ENCODE measurements at places on chromosomes 2 and 18.
A peak's percentile ranks its signal among the peaks of the same experiment; 100 is the strongest.

- DNase-seq: no peak
These were observed 218.4 kb downstream of the ANAPC1 start for GRCh38 chr2:111665551-111666116.

GRCh38 chr2:151575338-151575737 lies 158.9 kb downstream of the NEB start:
- peak; percentile 17 for DNase-seq

- peak; percentile 81 for DNase-seq
These were observed 1668.7 kb downstream of the SUCLG1 start for GRCh38 chr2:82790206-82791021.

- DNase-seq: no peak
These were observed 119.2 kb downstream of the BABAM2 start for GRCh38 chr2:28009732-28010131.

DNA sequence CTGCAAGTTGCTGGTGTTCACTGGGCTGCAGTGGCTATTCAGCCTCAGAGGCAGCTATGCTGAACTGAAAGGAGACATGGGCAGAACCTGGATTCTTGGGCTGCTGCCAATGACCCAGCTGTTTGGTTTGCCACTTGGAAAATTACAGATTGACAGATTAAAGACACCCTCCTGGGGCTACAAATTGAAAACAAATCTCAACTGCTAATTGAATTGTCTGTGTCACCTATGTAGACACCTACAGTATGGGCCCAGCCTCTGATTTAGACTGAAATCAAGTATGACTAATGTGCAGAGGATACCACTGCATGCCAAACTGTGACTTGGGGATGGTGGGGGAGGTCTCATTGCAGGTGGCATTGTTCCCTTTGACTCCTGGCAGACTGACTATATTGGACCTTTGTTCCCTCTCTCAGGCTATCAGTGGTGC lies 42.8 kb downstream of the ITSN2 start:
- DNase-seq: no peak

DNA sequence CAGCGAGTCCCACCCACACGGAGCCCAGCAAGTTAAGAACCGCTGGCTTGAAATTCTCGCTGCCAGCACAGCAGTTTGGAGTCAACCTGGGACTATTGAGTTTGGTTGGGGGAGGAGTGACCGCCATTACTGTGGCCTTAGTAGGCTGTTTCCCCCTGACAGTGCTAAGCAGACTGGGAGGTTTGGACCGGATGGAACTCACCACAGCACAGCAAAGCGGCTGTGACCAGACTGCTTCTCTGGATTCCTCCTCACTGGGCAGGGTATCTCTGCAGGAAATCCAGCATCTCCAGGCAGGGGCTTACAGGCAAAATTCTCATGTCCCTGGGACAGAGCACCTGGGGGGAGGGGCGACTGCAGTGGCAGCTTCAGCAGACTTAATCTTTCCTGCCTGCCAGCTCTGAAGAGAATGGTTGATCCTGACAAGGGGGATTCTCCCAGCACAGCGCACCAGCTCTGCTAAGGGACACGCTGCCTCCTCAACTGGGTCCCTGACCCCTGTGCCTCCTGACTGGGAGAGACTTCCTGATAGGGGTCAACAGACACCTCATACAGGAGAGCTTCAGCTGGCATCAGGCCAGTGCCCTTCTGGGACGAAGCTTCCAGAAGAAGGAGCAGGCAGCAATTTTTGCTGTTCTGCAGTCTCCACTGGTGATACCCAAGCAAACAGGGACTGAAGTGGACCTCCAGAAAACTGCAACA lies 425.4 kb downstream of the NYAP2 start:
- DNase-seq: no peak

- DNase-seq: no peak
These were observed 49.5 kb downstream of the CCDC148 start for GRCh38 chr2:158407031-158407430.

GRCh38 chr2:231905026-231905425 lies 21.2 kb downstream of the NPPC start:
- DNase-seq: no peak

DNA sequence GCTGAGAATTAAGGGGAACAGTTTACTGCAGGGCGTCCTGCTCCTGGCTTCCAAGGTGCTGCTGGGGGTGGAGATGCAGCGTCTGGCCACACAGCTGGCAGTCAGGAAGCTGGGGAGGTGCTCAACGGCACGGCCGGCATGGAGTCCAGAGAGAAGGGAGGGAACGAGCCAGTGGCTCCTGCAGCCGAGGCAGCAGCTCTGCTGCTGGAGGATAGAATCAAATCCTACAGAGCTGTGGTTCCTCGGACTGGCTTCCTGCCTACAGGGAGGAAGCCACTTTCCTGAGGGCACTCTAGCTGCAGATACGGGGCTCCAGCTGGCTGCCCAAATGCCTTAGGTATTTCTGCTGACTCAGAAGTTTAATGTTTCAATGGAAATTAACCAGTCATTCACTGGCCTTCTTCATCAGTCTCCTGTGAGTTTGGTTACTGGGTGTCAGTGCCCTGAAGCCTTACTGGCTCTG lies 266.3 kb downstream of the TWIST2 start:
- DNase-seq: peak; percentile 6

DNA sequence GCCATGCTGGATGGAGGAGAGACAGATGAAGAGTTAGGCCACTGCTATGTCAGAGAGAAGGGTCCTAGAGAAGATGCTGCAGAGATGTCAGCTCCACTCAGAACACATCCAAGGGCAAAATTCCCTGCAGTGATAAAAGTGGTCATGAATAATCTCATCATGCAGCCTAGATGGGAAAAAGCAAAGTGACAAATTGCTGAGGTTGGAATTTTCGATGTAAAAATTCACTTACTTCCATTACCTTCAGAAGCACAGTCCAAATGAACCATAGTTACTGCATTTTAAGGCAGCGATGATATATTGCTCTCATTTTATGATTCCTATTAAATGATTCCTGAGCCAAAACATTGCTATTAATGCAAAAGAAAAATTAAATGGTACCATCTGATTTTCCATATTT lies 16.4 kb downstream of the ANKRD29 start:
- DNase-seq: no peak

- no peak for DNase-seq
These were observed 2.0 kb downstream of the ANKRD44 start for GRCh38 chr2:197308585-197308984.

DNA sequence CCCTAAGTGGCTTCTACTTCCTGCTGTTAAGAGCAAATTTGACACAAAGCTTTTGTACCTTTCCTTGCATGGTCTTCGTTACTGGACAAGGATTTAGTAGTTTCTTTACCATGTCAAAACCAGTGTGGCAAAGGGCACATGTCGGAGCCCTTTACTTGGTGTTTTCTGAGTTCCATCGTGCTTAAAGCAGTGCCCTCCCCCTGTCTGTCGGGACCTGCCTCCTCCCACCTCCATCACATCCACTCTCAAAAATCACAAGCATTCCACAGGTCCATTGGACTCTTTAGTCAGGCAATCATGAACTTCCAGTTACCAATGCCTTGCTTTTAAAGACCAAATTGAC lies 763 bp downstream of the CCDC141 start:
- DNase-seq: no peak

DNA sequence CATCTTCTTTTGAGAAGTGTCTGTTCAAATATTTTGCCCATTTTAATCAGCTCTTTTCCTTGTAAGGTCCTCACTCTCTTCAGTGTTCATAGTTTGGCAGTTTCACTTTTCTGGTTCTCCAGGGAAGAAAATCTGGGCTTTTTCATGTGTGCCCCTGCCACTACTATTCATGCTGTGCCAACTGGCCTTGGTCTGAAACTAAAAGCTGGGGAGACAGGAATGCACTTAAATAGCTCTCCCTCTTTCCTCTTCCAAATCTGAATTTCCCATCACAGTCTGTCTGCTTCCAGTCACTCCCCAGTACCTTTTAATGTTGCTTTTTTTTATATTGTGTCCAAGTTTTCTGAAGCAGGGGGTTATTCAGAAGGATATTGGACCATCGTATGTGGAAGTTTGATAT lies 574.3 kb upstream of the POU3F3 start:
- no peak for DNase-seq

- DNase-seq: no peak
These were observed 40.3 kb downstream of the PMAIP1 start for GRCh38 chr18:59940068-59940467.

DNA sequence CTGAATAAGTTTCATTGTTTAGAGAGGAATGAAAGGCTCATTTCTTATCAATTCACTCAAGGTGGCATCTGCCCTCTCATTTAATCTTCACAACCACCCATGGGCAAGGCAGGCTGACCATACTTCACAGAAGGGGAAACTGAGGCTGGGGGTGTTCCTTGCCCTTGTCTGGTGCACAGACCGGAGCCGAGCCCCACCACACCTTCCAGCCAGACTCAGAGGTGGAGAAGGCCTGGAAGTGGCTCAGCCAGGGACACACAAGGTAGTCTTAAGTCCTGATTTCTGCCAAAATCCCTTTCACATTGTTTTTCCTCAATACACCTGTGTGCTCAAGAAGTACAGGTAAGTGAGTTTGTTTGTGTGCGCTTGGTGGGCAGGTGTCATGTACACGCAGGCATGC lies 111.9 kb upstream of the TEX51 start:
- no peak for DNase-seq

DNA sequence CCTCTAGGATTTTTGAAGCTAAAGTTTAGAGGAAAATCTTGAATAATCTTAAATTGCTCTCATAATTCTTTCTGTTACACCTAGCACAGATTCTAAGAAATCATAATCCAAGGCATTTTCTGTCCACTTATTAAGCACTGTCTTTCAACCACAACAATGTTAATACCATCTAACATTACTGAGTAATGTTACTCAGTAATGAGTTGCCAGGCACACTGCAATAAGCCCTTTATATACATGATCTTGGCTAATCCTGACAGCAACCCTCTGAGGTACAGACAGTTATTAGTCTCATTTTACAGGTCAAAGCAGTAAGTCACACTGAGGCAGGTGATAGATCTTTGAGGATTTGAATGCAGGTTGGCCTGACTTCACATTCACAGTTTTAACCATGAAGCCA lies 291.9 kb downstream of the ALK start:
- no peak for DNase-seq

DNA sequence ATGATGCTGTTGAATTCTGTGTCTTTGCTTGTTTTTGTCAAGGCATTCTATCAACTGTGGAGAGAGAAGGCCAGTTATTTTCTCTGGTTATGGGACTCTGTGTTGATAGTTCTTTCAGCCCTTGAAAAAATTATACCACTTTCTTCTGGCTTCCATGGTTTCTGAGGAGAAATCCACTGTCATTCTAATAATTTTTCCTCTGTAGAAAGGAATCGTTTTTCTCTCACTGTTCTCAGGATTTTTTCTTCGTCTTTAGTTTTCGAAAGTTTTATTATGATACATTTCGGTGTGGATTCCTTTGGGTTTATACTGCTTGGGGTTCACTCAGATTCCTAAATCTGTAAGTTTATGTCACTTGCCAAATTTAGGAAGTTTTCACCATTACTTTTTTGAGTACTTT lies 6.6 kb downstream of the GALNT1 start:
- DNase-seq: no peak

DNA sequence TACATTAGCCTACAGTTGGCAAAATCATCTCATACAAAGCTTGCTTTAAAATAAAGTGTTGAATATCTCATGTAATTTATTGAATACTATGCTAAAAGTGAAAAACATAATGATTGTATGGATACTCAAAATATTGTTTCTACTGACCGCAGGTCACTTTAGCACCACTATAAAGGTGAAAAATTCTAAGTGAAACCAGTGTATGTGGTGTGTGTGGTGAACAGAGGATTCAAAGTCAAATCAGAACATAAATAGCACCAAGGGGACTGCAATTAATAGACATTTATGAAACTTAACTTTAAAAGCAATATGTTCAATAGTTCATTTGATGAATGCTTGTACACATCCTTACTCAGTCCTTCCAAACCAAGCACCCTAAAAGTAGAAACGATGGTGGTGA lies 145.8 kb downstream of the AKAIN1 start:
- DNase-seq: no peak

- peak; percentile 2 for DNase-seq
These were observed 1167.5 kb upstream of the ACVR2A start for GRCh38 chr2:146677280-146677679.

DNA sequence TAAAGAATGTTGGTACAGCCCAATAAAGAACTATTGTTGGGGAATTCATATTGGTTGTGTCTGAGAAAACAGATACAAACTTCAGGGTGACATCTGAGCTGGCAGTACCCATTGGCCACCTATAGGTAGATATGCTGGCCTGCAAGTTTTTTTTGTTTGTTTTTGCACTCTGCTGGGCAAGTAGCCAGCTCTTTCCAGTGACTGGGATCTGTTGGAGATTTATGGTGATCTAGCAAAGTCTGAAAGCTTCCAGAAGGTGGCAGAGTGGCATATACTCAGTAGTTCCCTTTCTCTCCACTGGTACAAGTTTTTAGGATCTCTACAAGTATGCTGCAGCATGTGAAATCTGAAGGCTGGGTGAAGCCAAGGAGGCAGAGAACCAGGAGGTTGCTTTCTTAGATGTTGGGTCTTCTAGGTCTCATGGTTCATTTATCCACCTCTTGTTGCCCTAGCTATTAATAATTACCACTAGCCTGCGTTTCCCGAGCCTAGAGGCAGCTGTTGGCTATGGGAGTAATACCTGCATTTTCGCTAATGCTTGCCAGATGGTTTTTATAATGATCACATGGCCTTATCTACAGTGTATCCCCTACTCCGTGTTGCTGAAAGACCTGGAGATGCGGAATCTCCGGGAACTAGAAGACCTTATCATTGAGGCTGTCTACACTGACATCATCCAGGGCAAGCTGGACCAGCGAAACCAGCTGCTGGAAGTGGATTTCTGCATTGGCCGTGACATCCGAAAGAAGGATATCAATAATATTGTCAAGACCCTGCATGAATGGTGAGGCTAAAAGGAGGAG lies 9.5 kb downstream of the COPS7B start:
- DNase-seq: peak; percentile 79

- DNase-seq: no peak
These were observed 418.5 kb upstream of the MAP2 start for GRCh38 chr2:209005371-209005770.

DNA sequence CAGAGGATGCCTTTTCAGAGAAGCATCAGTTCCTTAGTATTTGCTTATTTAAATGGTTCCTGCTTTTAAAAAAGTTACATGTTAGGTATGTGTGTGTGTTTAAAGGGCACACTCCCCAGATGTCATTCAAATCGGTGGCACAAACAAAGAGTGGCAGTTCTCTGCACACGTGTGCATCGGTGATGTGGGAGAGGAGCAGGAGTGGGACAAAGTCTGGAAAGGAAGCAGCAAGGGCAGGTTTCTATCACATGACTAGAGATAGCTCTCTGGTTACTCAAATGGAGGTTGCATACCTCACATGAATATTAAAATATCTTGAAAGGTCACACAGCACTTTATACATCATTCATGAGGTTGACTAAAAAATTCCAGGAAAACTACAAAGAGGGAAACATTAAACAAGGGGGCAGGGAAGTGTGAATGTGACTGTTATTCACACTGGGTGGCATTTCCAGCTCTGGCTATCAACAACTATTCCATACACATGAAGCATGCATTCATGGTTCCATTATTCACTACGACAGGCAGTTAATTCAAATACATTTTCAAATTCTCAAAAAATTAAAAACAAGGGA lies 64.7 kb downstream of the SEPTIN10 start:
- no peak for DNase-seq

GRCh38 chr2:9355716-9356115 lies 67.6 kb downstream of the ITGB1BP1 start:
- DNase-seq: no peak

GRCh38 chr2:98160554-98160953 lies 73.6 kb downstream of the VWA3B start:
- no peak for DNase-seq

- DNase-seq: no peak
These were observed 301.9 kb downstream of the ZNF407 start for GRCh38 chr18:74899554-74899953.
